ENCODE measurements at places on chromosomes 3 and 15. TPM values are rescaled to one million over a fixed set of nuclear protein-coding genes. Genes with fewer than 3 reads are reported as not detected.

DNA sequence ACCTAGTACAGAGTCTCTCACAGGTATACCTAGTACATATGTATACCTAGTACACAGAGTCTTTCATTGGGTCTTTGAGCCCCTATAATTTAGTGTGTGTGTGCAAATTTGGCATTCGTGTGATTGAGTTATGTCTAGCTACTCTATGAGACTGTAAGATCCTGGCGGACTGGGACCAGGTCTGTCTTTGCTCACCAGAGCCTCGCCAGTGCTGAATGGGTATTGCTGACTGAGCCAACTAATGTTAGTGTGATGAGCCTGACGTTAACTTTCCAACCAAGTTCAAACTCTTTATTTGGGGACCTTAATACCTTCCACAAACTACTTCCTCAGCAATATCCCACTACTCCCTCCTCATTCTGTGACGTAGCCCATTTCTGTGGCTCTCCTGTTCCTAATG lies 35.6 kb downstream of the SETMAR start:
- DNase-seq: no peak

DNA sequence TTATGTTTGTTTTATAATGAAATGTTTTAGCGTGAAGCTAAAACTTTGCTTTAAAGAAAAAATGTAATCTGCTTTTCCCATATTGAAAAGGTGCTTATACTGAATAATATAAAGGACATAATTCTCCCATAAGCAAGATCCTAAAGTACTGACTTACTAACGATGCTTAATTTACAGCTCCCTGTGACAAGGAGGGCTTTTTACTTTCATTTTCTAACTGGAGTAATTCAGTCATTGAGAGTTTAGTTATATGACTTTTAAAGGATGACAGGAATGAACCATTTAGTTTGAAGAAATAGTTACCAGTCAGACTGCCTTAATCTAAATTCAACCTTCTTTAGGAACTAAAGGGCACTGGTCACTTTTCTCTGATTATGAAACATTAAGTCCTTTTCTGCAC lies 19.3 kb upstream of the ZPLD1 start:
- DNase-seq: no peak

Gene CPEB1
- 5.5 TPM for total RNA-seq

- DNase-seq: no peak
Measured at GRCh38 chr3:158102242-158103080, 3.8 kb downstream of the SHOX2 start.

DNA sequence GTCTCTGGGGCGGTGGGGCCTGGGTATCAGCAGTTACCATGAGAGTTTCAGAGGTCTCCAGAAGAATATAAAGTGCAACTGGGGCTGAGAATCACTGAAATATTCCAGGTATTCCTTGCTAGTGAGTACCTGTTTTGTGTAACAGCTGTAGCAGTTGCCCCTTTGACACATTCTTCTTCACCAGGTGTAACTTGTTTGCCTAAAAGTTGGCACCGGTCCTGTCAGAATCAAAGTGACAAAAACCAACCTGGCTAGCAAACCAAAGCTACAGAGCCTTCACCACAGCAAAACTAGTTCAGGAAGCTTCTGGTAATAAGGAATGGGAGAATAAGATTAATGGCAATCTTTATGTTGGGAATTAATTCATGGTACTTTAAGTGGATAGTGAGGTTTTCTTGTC lies 296.0 kb downstream of the NAALADL2 start:
- DNase-seq: no peak

Gene GOLGA6B
- total RNA-seq: not detected

DNA sequence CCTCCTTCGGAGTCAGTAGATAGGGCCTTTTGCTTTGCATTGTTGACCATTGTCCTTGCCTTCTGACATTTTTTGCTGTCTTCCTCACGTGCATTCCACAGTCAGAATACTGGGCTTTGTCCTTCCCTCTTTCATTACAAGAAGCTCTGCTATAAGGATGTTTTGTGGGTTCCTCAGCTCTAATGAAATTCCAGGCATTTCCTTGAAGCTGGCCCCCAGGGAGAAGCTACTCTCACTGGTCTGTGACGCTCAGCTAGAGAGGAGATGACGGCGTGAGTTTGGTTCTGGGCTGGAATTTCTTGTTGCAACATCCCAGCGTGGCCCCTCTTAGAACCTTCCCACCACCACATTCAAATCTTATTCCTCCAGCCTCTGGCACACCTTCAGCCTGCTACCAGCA lies 210.2 kb downstream of the TJP1 start:
- DNase-seq: peak; percentile 67

- DNase-seq: no peak
Measured at GRCh38 chr3:23991683-23992628, 46.9 kb downstream of the NR1D2 start.

All from kidney epithelial cell (primary cell).